Activated B cell treated with CpG ODN at 0.5 μM for 24 hours (primary cell): ENCODE measurements at places on chromosomes 4 and X.

GRCh38 chr4:47692691-47693090 is 145.2 kb downstream of the CORIN start:
- no peak for DNase-seq

GRCh38 chr4:109574443-109574850 is 14.4 kb downstream of the MCUB start:
- no peak for DNase-seq

DNA sequence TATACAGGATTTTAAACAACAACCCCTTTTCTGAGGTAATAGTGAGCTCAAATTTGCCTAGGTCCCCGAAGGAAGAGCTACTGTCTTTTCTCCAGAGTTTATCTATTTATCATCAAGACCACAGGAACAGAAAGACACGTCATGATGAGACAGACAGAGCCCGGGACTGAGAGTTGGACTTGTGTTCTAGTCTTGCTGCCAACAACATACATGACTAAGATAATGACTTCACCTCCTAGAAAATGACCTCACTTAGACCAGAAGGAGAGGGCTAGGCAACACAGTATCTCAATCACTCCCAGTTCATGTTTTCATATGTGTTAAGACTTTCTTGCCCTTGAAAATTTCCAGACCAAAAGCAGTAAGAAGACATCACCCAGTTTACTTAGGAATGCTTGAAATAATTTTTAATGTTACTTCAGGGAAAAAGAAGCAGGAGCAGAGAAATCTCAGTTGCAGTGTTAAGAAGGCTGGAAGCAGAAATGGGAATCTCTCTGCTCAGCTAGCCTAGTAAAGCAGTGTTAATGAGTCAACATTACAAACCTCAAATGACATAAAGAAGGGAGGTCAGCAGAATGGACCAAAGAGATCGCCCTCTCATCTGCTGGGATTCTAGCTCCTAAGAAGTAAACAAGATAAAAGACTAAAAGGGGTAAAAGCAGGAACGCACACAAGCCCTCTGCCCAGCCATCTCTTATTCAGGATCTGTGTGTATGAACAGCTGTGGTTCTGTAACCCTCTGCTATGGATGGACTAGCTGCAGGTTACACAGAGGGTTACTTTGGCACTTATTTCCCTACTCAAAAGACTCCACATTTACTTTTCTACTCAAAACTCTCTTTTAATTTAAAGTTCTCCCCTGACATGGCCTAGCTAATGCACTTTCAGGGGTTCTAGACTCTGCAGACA is 24.8 kb downstream of the PDGFC start:
- DNase-seq: no peak

DNA sequence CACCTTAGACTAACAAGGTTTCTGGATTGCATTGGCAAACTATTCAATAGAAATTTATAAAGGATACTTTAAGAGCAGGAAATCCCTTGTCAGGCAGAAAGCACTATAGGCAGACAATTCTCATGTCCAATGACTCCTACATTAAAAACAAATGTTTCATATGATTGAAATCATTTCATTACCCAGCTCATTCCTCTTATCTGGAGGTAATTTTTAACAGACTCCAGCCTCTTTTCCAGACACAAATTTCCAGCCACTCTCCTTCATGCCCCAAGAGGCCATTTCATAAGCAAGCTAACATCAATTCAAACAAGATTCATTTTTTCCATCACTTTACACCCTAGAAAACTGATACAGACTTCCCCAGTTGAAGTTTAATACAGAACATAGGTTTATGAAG is 495.1 kb upstream of the FRG1 start:
- DNase-seq: no peak

DNA sequence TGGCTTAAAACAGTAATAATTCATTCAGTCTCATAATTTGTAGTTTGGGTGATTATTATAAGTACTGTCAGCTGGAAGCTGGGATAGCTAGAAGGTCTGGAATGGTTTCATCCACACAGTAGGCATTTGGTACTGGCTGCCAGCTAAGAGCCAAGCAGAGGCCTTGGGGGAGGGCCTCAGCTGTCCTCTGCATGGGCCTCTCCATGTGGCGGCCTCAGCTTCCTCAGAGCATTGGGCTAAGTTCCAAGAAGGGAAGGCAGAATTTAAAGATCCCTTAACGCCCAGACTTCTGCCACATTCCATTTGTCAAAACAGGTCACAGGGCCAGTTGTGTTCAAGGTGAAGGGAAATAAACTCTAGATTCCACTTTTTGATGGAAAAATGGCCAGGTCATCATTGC is 93.3 kb downstream of the NEUROG2 start:
- no peak for DNase-seq

- no peak for DNase-seq
Observed at GRCh38 chr4:48102303-48102702, 31.7 kb downstream of the TXK start.

GRCh38 chr4:44016570-44017421 is 431.8 kb downstream of the KCTD8 start:
- no peak for DNase-seq

DNA sequence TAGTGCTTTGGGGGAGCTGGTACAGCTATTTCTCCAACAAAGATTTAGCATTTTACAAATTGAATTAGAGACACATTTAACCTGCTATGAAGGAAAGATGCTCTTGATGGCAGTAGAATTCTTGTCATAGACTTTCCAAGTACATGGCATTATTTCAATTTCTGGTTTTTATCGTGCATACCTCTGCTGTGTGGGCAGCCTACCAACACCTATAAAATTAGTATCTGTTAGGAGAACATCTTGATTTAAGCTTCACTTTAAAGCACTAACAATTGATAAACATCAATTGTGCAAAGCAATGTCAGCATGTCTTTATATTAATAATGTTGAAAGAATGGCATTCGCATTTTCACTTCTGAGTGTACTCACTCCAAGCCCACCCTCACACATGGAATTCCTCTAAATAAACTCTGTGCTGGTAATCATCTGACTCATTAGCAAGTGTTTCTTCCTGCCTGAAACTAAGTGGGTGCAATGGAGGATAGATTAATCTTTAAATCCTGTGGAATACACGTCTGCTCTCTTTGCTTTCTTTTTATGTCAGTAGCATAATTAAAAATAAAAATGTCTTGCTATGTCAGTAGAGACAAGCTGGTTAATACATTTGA is 279.8 kb upstream of the MAGEB18 start:
- no peak for DNase-seq

DNA sequence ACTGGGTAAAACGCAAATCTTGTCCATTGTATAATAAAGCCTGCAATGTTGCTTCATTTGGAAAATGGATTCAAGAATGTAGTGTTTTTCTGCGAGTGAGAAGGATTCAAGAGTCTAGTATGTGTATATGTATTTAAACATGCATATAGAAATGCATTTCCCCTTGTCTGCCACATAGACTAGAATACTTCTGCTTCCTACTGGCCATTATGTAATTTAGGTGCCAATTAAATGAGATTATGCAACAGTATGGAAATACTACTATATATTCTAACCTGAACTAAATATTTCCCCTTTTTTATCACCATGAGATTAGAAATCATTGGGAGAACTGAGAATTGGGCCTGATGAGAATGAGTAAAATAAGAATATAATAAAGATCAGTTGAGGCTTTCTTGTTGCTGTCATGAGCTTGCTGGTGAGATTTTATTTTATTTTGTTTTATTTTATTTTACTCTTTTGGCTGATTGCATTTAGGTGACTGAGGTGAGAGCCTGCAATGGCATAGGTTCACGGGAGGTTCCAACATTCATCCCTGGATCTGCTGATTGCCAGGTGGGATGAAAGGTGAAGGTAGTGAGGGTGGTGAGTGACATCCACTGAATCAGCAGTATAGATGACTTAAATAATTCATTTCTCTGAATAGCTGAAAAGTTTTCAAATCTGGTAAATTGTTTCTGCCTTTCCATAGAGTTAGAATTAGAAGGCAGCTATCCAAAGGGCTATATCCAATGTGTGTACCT is 95.6 kb upstream of the SLC4A4 start:
- DNase-seq: no peak

GRCh38 chr4:103424853-103425252 is 226.7 kb upstream of the CENPE start:
- no peak for DNase-seq

GRCh38 chr4:155377276-155377675 is 511 bp upstream of the MAP9 start:
- DNase-seq: no peak

- no peak for DNase-seq
Observed at GRCh38 chrX:68415316-68415715, 18.0 kb downstream of the OPHN1 start.

DNA sequence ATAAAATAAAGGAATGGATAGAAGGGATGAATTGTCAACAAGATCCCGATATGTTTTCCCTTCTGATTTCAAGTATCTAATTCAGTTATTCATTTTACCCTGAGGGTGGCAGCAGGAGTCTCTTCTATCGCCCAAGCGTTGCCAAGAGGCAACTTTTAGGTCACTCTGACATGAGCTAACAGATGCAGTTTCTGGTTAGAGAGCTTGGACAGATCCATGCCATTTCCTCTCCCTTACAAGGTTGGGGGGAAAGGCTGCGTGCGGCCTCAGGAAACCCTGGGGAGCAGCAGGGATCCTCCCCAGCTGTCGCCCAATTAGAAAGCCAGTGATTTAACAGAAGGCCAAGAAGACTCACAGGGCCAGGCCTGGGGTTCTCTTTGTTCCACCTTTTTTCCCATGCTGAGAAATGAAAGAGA is 35.3 kb upstream of the WAS start:
- no peak for DNase-seq

- no peak for DNase-seq
Observed at GRCh38 chrX:5718651-5719050, 510.0 kb downstream of the NLGN4X start.

DNA sequence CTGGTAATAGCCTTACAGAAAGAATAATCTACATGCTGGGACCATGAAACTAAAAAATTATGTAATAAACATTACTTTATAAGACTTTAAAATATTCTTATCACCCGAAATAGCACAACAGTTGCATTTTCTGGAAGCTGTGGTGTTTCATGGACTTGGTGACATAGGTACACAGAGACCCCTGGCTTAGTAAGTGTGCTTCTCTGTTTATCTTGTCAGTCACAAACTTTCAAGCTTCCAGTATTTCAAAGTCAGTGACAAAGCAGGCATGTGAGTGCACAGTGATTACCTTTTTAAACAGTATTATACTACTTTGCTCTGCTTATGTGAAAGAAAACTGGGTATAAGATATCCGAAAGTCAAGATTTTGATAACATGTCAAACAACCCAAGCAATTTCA is 84.3 kb downstream of the PAPSS1 start:
- no peak for DNase-seq

- DNase-seq: no peak
Observed at GRCh38 chrX:153964105-153964504, 7.5 kb downstream of the HCFC1 start.

GRCh38 chr4:93501244-93501643 is 327.3 kb upstream of the ATOH1 start:
- no peak for DNase-seq

DNA sequence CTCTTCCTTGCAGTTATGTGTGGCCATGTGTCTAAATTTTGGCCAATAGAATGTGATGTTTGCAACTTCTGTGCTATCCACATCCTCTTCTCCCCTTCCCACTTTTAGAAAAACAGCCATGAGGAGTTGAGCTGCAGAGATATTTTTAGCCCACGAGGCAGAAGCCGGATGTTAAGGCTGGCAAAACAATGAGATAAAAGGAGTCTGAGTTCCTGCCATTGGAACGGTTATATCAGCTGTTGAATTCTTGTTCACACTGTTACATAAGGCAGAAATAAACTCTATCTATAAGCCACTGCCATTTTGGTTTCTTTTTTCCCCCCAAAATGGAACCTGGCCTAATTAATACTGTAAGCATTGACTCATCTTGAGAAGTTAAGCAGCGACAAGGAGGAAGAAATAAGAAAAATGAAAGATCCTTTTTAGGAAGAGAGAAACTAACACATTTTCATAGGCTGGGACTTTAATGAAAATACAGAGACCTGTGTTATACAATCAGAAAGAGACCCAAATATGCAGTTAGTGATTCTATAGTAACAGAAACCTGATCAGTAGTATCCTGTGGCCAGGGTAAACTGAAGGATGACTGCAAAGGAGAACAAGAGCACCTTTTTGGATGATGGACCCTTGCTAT is 200.5 kb downstream of the INPP4B start:
- no peak for DNase-seq

GRCh38 chrX:46820391-46821100 is 16.3 kb upstream of the RP2 start:
- no peak for DNase-seq

DNA sequence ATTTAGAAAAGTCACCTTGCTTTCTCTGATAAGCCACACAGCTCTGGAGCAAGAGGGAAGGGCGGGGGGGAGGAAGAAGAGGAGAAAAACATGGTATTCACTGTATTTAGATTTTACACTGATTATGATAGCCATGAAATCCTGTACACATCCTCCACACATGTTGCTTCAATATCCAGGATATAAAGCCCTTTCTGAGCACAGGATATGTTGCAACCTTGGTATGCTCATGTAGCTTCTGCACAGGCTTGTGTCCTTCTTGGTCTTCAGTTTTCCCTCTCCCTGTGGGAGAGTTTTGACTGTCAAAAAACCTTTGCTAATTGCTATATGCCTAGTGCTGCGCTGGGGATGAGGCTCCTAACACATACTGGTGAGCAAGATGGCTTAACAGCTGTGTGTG is 61.9 kb upstream of the DAPP1 start:
- no peak for DNase-seq

DNA sequence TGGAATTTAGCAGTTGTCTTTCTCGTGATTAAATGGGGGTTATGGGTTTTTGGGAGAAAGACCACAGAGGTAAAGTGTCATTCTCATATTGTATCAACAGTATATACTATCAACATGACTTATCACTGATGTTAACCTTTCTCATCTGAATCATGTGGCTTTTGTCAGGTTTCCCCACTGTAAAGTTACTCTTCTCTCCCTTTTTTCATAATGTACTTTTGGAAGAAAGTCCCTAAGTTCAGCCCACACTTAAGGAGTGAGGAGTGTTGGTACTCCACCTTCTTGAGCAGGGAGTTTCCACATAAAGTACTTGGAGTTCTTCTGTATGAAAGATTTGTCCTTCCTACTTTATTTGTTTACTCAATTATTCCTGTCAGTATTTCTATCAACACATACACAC is 169.9 kb downstream of the ZNF330 start:
- DNase-seq: no peak

DNA sequence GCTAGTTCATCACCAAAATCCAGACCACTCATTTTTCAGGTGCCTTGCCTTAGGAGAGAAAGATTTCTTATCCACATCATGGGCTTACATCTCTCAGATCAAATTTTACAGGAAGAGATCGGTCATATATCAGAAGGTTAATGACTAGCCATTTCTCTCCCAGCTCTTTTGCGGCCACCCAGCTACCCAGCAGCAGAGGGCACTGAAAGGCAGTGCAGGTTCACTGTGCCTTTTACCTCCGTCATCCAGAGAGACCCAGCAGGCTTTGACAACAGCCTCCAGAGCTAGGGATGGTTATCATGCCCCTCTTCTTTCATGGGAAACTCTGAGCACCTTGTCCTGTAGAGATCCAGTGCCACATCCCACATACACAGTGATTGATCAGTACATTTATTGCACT is 384.8 kb downstream of the AFF2 start:
- no peak for DNase-seq

DNA sequence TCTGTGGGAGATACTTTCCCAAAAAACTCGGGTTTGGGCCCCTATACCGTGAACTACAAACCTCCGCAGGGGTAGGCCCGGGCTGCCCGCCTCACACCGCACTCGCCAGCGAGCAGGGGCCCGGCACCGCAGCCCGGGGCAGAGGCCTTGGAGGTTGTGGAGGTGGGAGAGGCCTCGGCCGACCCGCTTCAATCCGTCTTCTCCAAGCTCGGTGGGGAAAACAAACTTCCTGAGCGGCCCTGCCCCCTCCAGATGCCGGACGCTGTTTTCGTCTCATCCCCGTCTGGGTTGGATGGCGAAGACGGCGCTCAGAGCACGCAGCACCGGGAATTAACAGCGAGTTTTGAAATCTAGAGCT is 442 bp upstream of the MCUB start:
- DNase-seq: peak; percentile 52
